GM23248 (cell line): ENCODE measurements at places on chromosomes 1 and 21.
A peak's percentile ranks its signal among the peaks of the same experiment; 100 is the strongest.

DNA sequence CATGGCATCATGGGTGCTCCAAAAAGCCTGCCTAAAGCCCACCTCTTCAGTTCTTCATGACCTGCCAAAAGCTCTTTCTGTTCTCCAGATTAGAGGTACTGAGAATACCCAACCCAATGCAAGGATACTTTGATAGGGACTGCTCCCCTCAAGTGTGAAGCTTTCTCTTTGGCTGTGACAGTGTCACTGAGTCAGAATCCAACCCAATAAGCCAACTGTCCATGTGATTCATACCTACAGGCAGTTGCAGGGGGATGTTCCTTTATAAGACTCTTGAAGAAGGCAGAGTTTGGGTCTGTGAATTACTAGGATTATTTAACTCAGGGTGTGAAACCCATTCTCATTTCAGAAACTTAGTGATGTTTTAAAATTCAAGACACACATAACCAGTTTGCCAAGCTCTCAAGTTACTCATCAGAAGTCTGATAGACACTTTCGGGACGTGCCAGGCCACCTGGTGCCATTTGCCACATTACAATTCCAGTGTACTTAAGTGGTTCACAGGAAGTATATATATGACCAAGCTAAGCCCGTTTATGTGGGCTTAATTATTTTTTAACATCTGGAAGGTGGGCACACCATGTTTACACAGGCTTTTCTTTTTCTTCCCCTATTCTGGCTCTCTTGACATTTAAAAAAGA, 265.8 kb downstream of the NFIA start:
- H3K4me1 ChIP-seq = no peaks in the 10 kb centered on the region
- H3K27ac ChIP-seq = no peak overlapping the region
- H3K36me3 ChIP-seq = no peaks in the 10 kb centered on the region

DNA sequence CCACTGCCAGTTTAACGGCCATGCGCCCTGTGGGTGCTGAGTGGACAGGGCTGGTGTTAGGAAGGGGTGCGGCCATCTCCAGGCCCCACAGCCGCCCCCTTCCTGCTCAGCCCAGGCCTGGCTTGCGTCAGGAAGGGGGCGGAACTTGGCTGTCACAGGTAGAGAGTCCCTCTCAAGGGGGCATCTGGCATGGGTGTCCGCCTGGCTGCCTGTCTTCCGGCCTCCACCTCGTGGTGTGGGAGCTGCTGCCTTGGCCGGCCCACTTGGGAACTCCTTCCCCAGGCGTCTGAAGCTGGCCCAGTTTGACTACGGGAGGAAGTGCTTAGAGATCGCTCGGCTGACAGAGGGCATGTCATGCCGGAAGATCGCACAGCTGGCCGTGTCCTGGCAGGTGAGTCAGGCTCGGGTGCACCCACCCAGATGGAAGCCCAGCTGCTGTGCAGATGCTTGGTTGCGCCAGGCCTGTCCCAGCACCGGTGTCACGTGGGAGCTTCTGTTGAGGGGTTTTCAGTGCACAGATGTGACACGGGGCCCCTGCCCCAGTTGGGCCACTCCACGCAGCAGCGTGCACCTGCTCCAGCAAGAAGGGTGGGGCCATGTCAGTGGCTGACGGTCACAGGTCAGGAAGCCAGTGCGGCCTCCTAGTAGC, 9.1 kb upstream of the ATAD3B start:
- no peaks in the 10 kb centered on the region for H3K27me3 ChIP-seq
- H3K4me3 ChIP-seq = no peak overlapping the region
- DNase-seq = peak; percentile 32
- no peaks in the 10 kb centered on the region for H3K4me1 ChIP-seq
- no peaks in the 10 kb centered on the region for H3K36me3 ChIP-seq

- no peak overlapping the region for H3K27ac ChIP-seq
- peak; percentile 48 for DNase-seq
- H3K36me3 ChIP-seq = no peaks in the 10 kb centered on the region
- H3K4me1 ChIP-seq = peaks cover 5% of the 10 kb centered on the region; the same call in 1 of the 2 replicates
Measured at GRCh38 chr1:53535846-53536245, 76.6 kb downstream of the DMRTB1 start.

- no peak overlapping the region for H3K4me3 ChIP-seq
- no peaks in the 10 kb centered on the region for H3K27me3 ChIP-seq
- DNase-seq = no peak
- no peak overlapping the region for H3K27ac ChIP-seq
- no peaks in the 10 kb centered on the region for H3K4me1 ChIP-seq
- H3K36me3 ChIP-seq = no peaks in the 10 kb centered on the region
Measured at GRCh38 chr1:237093691-237094090, 51.7 kb downstream of the RYR2 start.

DNA sequence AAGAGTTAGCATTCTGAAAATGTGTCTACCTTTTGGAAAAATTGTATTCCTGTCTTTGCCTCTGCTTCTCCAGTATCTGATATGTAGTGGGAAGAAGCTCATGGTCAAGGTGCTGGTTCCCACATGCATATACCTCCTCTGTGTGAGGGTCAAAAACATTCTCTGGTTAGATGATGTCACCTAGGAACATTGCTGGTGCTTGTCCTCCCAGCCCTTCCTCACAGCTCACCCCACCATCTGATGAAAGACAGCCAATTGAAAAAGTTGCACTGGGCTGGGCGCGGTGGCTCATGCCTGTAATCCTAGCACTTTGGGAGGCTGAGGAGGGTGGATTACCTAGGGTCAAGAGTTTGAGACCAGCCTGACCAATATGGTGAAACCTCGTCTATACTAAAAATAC, 154.4 kb downstream of the NR5A2 start:
- H3K4me3 ChIP-seq = no peak overlapping the region
- H3K36me3 ChIP-seq = no peaks in the 10 kb centered on the region
- peaks cover 47% of the 10 kb centered on the region for H3K4me1 ChIP-seq
- no peak for DNase-seq
- H3K27me3 ChIP-seq = no peaks in the 10 kb centered on the region
- no peak overlapping the region for H3K27ac ChIP-seq

GRCh38 chr21:44509539-44509938, 30.5 kb downstream of the KRTAP10-1 start:
- peak; percentile 55 for DNase-seq
- 0 out of 2 replicates have a peak, but pooled peaks cover 10% of the 10 kb centered on the region for H3K27me3 ChIP-seq
- no peak overlapping the region for H3K27ac ChIP-seq

- no peaks in the 10 kb centered on the region for H3K27me3 ChIP-seq
- H3K36me3 ChIP-seq = peaks cover 13% of the 10 kb centered on the region
- H3K27ac ChIP-seq = no peak overlapping the region
- no peak overlapping the region for H3K4me3 ChIP-seq
- no peaks in the 10 kb centered on the region for H3K4me1 ChIP-seq
Measured at GRCh38 chr1:235679644-235680043, 30.1 kb upstream of the GNG4 start.

GRCh38 chr1:27405074-27405473, 12.7 kb downstream of the GPR3 start:
- no peaks in the 10 kb centered on the region for H3K27me3 ChIP-seq
- H3K27ac ChIP-seq = peak overlapping the region; percentile 81; the same call in 1 of the 2 replicates
- H3K4me1 ChIP-seq = peaks cover 42% of the 10 kb centered on the region
- peaks cover 5% of the 10 kb centered on the region; the same call in 1 of the 2 replicates for H3K36me3 ChIP-seq
